ENCODE measurements at places on chromosomes 11 and 22.

GRCh38 chr11:34150494-34151151 is 45.2 kb downstream of the NAT10 start:
- DNase-seq: no peak
- no peaks in the 10 kb centered on the region for H3K27me3 ChIP-seq
- no peaks in the 10 kb centered on the region for H3K4me1 ChIP-seq

- DNase-seq: no peak
- H3K27ac ChIP-seq: no peak overlapping the region
- no peaks in the 10 kb centered on the region for H3K27me3 ChIP-seq
- H3K36me3 ChIP-seq: no peaks in the 10 kb centered on the region
- H3K4me3 ChIP-seq: no peak overlapping the region
Observed at GRCh38 chr22:27252282-27253049, 549.1 kb downstream of the MN1 start.

DNA sequence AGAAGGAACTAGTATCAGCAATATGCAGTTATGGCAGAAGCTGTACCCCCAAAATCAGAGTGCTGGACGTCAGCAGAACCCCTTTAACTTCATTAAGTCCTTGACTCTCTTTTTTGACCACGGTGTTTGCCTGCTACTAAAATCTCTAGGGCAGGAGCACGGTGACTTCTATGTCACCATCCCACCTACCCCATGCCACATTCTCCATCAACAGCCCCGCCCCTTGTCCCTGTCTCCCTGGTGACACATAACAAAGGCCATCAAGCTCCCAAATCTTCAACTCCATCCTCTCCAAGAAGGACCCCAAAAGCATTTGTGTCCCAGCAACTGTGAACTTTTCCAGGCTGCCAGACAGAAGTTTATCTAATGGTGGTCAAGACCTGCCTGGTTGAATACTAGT is 894 bp downstream of the ADA2 start:
- no peaks in the 10 kb centered on the region for H3K36me3 ChIP-seq
- H3K27me3 ChIP-seq: no peaks in the 10 kb centered on the region
- no peak overlapping the region for H3K27ac ChIP-seq
- H3K4me3 ChIP-seq: no peak overlapping the region

DNA sequence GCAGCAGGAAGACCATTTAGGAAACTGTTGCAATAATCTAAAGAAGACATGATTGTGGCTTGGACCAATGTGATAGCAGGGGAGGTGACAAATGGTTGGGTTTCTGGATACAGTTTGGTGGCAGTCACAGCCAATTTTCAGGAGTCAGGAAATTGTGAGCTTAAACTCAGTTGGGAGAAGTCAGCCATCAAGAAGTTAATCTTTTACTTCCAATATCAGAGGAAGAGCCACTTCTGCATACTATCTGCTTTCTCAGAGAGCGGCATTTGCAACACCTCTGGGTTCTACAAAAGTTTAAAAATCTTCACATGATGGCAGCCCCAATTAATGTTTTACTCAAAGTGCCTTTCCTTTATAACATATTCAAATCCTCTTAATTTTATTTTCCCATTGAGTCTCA is 33.7 kb upstream of the PDE3B start:
- H3K27me3 ChIP-seq: no peaks in the 10 kb centered on the region
- no peaks in the 10 kb centered on the region for H3K36me3 ChIP-seq

DNA sequence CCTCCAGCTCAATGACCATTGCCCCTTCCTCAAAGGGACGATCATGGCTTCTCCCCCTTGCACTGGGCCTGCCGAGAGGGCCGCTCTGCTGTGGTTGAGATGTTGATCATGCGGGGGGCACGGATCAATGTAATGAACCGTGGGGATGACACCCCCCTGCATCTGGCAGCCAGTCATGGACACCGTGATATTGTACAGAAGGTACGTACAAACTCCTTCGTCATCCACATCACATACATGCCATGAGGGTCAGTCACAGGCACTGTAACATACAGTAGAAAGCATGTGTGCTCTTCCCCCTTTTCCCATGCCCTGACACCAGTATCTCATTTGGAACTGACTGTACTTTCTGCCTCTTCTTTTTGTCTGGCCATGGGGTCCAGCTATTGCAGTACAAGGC is 4.0 kb downstream of the TAF10 start:
- no peaks in the 10 kb centered on the region for H3K27me3 ChIP-seq
- no peaks in the 10 kb centered on the region for H3K36me3 ChIP-seq
- H3K27ac ChIP-seq: peak overlapping the region; percentile 97
- H3K4me1 ChIP-seq: peaks cover 47% of the 10 kb centered on the region

DNA sequence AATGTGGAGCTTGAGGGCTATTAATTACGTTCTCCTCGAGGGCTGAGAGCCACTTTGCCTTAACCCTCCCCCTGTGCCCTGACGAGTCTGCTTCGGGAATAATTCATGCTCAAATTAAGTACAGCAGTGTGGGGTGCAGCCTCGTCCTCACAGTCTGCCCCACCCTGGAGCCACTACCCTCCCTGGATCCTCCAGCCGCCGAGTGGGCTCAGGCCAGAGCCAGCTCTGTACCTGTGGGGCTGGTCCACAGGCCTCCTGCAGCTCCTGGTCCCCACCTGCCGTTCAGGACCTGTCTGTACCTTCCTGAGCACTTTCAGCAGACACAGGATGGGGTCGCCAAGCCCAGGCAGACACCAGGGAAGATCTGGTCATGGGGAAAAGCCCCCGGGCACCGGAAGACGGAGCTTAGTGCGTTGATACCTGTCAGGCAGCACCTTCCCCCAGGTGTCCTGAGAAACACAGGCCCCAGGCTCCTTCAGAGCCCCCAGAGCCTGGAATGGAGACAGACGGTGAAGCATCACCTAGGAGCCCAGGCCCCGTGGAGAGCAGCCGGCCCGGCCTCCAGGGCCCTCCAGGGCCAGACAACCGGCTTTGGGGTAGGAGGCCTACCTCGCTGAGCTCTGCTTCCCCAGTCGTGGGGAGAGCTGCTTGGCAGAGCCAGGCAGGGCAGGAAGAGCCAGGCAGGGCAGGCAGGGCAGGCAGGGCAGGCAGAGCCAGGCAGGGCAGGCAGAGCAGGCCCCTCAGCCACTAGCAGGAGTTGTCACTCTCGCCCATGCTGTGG is 9.7 kb downstream of the TSPAN32 start:
- no peaks in the 10 kb centered on the region for H3K27me3 ChIP-seq
- no peak overlapping the region for H3K4me3 ChIP-seq
- peaks cover 20% of the 10 kb centered on the region for H3K4me1 ChIP-seq
- no peak overlapping the region for H3K27ac ChIP-seq
- H3K36me3 ChIP-seq: no peaks in the 10 kb centered on the region

GRCh38 chr11:65382804-65383368 is 440 bp upstream of the SLC25A45 start:
- no peak overlapping the region for H3K4me3 ChIP-seq
- H3K27ac ChIP-seq: peak overlapping the region; percentile 99
- no peaks in the 10 kb centered on the region for H3K36me3 ChIP-seq
- H3K4me1 ChIP-seq: peaks cover 94% of the 10 kb centered on the region
- H3K27me3 ChIP-seq: no peaks in the 10 kb centered on the region
- peak; percentile 96 for DNase-seq

DNA sequence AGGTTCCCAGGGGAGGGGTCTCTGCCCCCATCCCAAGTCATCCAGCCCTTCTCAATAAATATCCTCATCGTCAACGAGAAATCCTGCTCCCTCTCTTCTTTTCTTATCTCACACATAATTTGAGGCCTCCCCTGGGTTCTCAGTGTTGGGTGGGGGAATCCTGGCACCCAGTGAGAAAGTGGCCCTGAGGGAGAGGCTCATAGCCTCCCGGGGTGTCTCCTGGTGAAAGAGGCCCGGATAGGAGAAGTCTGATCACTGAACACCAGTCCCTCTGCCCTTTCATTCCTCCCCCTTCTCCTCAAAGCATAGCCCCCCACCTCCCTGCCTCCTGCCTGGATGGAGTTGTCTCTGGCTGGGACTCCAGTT is 35.3 kb downstream of the IGLL5 start:
- DNase-seq: no peak
- H3K27me3 ChIP-seq: no peaks in the 10 kb centered on the region
- no peaks in the 10 kb centered on the region for H3K36me3 ChIP-seq
- H3K4me3 ChIP-seq: no peak overlapping the region
- no peak overlapping the region for H3K27ac ChIP-seq

GRCh38 chr11:5362017-5362625 is 10.8 kb downstream of the OR51B6 start:
- no peaks in the 10 kb centered on the region for H3K36me3 ChIP-seq
- H3K27ac ChIP-seq: no peak overlapping the region
- no peaks in the 10 kb centered on the region for H3K4me1 ChIP-seq
- no peaks in the 10 kb centered on the region for H3K27me3 ChIP-seq
- no peak overlapping the region for H3K4me3 ChIP-seq
- DNase-seq: no peak

DNA sequence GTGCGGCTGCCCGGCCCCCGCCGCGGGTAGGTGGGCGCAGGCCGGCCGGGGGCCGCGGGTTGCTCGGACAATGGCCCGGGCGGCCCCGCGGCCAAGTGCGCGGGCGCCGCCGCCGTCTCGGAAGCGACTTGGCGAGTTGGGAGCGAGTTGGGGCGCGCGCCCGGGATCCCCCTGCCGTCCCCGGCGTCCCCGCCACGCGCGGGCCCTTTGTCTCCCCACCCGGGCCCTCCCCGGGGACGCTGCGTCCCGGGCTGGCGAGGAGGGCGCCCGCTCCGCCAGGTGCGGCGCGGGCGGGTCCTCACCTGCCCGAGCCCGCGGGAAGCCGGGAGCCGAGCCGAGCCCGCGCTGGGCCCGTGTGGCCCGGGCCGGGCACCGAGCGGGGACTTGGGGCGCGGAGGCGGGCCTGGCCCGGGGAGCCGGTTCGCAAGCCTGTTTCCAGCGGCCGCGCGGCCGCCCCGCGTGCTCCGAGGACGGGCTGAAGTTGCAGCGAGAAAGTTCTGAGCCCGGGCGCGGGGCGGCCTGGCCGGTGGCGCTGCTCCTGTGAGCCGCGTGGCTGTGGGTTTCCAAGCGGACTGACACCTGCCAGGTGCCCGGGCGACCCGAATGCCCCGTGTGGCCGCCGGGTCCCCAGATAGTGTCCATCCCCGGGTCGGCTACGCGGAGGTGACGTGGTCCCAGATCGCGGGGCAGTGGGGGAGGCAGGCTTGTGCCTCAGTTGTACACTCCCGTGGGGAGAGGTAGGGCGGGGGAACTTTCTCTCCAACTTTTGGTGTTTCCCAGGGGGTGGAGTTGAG is 586 bp downstream of the LRP5 start:
- H3K27ac ChIP-seq: peak overlapping the region; percentile 66
- peak; percentile 37 for DNase-seq
- H3K4me3 ChIP-seq: peak overlapping the region; percentile 19
- H3K4me1 ChIP-seq: peaks cover 48% of the 10 kb centered on the region
- H3K27me3 ChIP-seq: no peaks in the 10 kb centered on the region

- no peak for DNase-seq
- no peaks in the 10 kb centered on the region for H3K36me3 ChIP-seq
- H3K27me3 ChIP-seq: no peaks in the 10 kb centered on the region
- H3K4me1 ChIP-seq: no peaks in the 10 kb centered on the region
Observed at GRCh38 chr11:6646918-6647679, 8.5 kb downstream of the DCHS1 start.

GRCh38 chr22:33848251-33848650 is 72.0 kb downstream of the LARGE1 start:
- peaks cover 5% of the 10 kb centered on the region for H3K4me1 ChIP-seq
- no peak overlapping the region for H3K4me3 ChIP-seq
- no peak for DNase-seq
- H3K36me3 ChIP-seq: no peaks in the 10 kb centered on the region

DNA sequence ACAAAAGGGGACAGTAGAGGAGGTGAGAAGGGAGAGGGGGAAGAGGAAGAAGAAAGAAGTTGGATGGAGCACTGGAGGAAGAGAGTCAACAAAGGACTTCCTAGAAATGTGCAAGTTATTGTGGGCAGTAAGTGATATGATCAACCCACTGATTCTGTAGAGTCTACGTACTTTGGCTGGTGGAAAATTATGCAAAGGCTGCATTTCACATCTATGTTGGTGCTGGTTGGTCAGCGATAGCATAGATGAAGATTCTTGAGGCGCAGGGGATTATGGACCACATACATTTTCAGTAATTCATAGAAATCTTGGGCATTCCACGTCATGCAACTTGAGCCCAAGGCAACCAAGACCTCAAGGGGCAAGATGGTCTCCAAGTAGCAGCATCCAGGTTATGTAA is 12.6 kb upstream of the BIRC3 start:
- H3K4me3 ChIP-seq: no peak overlapping the region
- H3K36me3 ChIP-seq: no peaks in the 10 kb centered on the region
- no peaks in the 10 kb centered on the region for H3K4me1 ChIP-seq
- no peak overlapping the region for H3K27ac ChIP-seq
- DNase-seq: no peak

DNA sequence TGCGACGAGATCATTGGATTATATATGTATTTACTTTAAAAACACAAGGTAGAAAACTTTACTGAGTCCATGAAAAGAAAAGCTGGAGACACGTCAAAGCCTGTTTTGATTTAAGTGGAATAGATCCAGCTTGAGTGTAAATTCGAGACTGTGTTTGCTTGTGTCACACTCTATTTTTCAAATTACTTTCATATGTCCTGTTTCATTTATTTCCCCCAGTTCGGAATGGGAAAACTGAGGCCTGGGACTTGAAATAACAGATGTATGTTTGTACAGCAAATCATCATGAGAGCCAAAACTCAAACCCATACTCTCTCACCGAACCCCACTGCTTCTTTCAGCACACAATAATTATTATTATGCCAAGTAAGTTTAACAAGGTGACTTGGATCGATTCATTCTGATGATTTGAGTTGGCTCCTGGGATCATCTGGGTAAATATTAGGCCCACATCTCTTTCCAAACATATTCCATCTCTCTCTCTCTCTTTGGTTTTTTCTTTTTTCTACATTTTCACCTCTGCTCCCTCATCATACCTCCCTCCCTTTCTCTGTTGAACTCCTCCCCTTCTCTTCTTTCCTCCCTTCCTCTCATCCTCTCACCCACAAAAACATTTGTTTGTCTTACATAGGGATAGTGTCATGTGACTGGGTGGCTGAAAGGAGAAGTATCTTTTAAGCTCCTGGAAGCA is 21.2 kb downstream of the FZD4 start:
- H3K27ac ChIP-seq: no peak overlapping the region
- no peaks in the 10 kb centered on the region for H3K27me3 ChIP-seq
- peaks cover 10% of the 10 kb centered on the region for H3K4me1 ChIP-seq
- no peak for DNase-seq

DNA sequence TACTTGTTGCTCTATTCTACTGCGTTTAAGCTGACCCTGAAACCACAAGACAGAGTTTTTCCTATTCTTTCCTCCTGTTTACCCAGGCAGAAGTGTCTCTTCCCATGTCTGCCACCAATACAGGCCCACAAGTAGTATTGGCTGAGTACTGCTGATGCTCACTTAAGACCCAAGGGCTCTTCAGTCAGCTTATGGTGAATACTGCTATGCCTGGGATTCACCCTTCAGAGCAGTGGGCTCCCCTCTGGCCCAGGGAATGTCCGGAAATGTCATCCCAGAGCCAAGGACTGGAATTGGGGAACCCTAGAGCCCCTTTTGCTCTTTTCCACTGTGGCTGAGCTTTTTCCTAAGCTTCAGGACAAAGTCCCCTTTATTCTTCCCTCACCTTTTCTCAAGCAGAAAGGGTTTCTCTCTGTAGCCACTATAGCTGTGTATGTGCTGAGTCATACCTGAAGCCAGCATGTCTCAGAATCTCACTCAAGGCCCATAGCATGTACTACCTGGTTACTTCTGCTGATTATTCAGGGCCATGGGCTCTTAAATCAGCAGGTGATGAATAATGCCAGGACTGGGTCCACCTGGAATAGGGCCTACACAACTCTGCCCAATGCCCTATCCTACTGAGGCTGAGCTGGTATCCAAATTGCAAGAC is 745.8 kb upstream of the ANO5 start:
- H3K27me3 ChIP-seq: no peaks in the 10 kb centered on the region
- no peaks in the 10 kb centered on the region for H3K4me1 ChIP-seq
- no peaks in the 10 kb centered on the region for H3K36me3 ChIP-seq
- H3K4me3 ChIP-seq: no peak overlapping the region

- no peaks in the 10 kb centered on the region for H3K36me3 ChIP-seq
- no peak for DNase-seq
- no peak overlapping the region for H3K4me3 ChIP-seq
- no peaks in the 10 kb centered on the region for H3K27me3 ChIP-seq
- no peak overlapping the region for H3K27ac ChIP-seq
Observed at GRCh38 chr11:118705791-118706545, 26.5 kb upstream of the TREH start.
